ENCODE measurements at places on chromosomes 6 and 20.

DNA sequence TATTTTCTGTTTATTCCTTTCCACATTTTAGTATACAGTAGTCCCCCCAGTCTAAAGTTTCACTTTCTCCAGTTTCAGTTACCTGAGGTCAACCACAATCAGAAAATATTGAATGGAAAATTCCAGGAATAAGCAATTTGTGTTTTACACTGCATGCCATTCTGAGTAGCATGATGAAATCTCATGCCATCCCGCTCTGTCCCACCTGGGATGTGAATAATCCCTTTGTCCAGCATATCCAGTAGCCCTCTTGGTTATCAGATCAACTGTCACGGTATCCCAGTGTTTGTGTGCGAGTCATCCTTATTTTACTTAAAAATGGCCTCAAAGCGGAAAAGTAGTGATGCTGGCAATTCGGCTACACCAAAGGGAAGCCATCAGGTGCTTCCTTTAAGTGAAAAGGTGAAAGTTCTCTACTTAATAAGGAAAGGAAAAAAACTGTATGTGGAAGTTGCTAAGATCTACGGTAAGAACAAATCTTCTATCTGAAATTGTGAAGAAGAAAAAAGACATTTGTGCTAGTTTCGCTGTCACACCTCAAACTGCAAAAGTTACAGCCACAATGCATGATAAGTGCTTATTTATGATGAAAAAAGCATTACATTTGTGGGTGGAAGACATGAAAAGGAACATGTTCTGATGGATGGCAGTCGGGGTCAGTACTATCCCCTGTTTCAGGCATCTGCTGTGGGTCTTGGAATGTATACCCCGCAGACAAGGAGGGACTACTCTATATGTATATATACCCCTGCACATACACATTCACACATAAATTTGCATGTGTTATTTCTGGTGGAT, 11.3 kb downstream of the NOX3 start:
- DNase-seq: no peak

DNA sequence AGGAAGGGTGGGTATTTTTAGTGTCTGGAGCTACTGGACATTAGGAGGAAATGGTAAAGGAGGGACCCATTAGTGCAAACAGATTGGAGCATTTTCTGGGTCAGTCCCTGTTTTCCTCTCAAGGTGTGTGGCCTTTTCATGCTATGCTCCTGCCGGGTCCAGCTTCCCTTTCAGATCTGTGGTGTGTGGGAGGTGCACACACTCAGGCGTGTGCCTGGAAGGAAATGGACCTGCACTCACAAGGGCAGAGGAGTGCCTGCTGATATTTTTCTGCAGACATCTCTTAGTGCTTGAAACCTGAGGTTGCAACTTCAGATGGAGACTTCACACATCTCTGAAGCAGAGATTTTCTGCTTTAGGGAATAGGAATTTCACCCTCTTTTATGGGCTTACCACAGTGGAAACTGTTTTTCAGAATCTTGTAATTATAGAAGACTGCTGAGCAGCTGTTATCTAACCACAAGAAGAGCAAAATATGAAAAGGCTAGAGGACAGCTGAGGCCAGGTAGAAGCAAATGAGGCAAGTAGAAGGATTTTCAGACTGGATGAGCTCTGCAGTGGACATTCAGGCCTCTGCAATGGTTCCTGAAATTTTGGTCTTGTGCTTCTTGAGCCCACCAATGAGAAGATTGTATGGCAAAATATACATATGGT, 764.3 kb downstream of the QKI start:
- DNase-seq: no peak

DNA sequence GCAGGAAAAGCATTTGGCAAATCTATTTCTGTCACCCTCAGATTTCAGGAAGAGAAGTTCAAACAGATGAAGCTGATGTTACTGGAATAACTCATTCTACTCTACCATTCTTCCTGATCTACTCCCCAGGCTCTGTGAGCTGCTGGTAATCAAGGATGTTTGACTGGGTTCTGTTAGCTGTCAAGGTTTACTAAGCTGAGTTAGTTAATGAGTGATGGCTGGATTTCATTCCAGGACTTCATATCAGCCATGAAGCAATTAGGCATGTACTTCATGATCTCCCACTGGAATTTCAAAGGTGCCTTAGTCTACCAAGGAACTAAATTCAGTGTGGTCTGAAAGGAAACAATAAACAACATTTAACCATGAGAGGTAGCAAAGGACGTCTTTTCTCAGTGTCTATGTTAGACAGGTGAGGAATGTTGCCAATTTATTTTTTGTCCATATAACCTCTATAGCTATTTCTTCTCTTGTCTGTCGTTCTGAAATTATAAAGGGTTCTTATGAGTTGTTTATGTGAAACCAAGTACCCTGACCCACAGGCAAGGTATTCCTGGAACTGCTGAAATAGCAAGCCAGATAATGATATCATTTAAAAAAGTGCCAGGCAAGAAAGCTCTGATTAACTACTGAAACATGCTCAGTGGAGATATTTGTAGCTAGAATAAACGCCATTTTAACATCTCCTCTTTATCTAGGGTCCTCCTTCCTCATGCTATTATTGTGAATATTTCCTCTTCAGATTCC, 112.9 kb downstream of the BACH2 start:
- DNase-seq: no peak

DNA sequence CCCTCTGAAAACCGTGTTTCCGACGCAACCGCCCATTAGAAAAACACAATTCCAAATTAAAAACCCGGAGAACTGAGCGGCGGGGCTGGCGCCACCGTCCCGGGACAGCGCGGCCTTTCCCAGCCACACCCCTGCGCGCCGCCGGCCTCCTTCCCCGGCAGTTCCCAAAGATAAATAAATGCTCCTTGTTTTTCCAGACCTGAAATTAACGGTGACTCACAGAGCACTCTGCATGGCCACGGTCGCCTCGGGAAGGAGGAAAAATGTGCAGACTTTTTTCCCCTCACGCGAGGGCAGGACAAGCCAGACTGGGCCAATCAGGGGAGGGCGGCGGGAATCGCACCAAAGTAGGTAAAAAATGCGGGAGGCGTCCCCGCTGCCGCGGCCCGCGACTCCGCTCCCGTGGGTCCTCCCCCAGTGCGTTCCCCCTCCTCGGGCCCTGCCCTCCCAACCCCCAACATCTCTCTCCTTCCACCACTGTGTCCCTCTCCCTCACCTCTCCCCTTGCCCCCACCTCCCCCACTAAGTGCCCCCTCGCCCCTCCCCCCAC, 828 bp upstream of the DSTN start:
- peak; percentile 31 for DNase-seq

GRCh38 chr20:44509762-44510161, 12.1 kb downstream of the SERINC3 start:
- DNase-seq: no peak

DNA sequence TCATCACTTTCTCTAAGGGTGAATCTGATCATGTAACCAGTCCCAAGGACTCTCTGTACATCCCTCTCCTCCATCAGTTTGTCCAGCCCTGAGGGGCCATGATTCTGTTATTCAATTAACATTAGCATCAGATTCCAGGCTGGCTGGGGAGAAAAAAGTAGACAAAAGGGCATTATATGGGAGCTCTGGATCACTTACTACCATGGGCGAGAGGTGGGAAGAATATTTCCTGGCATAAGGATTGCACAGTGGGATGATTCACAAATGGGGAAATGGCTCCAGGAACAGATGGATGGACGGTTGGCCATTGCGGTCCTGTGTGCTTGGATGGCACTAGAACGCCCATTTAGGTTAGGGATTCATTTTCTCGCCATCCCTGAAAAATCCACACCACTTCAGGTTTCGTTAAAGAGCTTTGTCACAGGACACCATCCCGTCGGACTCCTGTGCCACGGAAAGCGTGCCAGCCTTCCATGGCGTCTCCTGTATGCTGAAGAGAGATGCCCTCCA, 112.6 kb downstream of the THBS2 start:
- no peak for DNase-seq

GRCh38 chr6:138004430-138005287, 102.6 kb downstream of the PERP start:
- peak; percentile 5 for DNase-seq

DNA sequence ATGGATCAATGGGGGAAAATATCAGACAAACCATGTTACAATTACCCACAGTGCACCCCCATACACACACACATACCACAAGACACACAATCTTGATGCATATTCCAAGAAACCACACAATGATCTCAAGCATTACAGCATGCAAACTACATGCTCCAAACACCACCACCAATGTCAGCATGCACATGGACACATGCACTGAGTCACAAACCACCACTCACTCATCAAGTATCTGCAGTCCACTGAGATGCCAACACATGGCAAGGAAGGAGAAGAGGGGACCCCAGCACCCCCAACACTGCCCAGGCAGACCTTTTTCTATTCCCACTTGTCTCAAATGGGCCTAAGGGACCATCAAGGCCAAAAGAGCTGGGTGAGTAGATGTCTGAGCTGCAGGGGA, 91.6 kb downstream of the PREX1 start:
- no peak for DNase-seq

GRCh38 chr20:33991502-33991901, 2.2 kb upstream of the RALY start:
- DNase-seq: no peak

DNA sequence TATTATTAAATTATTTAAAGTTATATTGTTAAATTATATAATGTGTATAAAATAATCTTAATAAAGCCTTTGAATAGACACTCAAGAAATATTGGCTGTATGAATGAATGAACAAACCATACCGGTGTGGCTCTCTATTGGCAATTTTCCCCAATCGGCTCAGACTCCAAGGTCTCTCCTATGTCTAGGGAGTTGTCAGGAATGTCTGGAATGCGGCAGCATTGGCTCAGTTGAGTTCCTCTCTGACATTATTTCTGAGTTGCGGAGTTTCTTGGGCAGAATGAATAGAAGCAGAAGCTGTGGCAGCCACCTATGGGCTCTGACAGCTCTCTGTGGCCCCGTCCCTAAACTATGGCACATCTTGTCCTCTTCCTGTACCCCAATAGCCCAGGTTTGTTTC, 111.0 kb downstream of the SOBP start:
- DNase-seq: no peak

DNA sequence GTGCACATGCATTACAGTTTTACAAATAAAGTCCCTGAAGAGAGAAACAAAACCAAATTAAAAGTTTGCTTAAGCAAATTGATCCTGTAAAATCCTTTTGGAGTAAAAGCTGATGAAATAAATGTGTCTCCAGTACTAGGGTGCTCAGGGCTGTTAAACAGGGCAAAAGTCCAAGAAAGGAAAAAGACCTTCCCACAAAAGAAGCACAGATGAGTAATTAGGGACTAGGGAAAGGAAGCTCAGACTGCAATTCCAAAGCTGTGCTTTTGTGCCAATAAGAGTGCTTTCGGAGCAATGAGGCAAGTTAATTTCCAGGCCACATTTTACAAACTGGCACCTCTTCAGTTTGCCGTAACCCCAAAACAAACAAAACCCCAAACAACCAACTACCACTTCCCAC, 10.4 kb upstream of the RNF182 start:
- DNase-seq: peak; percentile 41

DNA sequence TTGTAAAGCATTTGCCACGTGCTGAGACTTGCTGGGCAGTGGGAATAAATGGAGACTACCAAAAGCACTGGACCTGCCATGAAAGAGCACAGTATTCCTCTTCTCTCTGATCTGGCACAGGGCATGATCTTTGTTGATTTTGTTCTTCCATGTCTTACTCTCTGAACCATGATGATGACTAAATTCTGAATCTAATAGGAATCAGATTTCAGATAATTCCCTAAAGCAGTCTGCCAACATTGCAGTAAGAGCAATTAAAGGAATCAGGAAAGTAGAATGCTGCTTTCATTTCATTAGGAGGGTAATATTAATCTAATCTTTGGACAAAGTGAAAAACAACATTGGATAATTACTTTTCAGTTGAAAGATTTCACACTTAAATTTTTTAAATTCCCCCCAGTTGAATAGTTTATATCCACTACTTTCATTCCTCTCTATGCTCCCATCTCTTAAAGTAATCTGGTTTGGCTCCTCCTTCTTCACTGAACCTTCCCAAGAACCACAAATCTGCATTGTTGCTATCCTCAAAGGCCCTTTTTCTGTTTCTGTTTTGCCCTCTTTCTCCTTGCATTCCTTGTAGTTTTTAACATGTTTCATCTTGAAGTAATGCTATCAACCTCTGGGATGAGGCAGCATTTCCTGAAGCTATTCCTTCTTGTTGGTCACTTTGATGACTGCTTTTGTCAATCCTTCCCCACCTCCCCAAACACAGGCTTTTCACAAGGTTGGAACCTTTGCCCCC, 243.2 kb upstream of the TENT5A start:
- DNase-seq: no peak

DNA sequence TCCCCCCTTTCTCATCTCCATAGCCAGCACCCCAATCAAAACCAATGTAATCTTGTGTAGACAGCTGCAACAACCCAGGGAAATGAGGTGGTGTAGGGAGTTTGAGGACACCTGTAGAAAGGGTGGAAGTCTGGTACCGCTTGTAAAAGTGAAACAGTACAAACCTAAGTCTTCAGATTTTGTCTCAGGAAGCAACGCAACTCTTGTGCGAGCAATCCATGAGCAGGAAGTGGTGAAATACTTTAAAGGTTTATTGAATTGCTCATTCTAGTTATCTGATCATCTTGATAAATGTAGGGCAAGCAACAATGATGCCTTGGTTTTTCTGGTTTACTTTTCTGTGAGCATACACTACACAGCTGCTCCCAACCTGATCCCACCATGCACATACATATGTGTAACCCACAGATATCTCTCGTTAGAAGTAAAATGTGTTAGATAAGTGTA, 71.1 kb upstream of the THEMIS start:
- DNase-seq: no peak

DNA sequence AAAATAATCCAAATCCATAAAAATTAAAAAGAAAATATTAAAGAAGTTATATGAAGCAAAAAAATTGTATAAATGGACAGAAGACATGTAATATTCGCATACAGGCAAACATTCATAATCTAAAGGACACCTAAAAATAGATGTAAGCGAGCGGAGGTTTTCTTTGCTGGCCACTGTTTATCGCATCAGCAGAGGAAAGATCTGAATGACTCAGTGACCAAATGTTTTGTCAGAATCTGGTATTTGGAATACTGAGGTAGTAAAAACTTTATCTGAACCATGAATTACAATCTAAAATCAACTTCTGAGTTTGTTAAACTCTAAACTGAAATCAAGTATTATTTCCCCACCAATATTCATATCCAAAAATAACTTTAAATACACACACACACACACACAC, 7.8 kb downstream of the TSPYL4 start:
- no peak for DNase-seq
